ENCODE measurements at places on chromosomes 13 and 19. TPM values are rescaled to one million over a fixed set of nuclear protein-coding genes. Genes with fewer than 3 reads are reported as not detected.

DNA sequence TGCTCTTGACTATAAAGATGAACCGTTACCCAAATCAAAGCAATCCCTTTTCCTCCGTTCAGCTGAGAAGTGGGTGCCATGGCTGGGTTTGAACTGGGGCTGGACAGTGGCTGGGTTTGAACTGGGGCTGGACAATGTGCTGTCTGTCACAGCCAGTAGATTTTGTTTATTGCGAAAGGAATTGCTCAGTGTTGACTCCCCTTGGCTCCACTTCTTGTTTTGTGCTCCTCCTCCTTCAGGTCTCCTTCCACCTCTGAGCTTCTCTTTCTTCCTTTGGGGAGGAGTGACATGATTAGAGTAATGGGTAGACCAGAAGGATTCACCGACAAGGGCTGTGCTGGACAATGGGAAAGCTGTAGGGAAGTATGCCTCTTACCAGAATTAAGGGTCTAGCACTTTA lies 19.4 kb upstream of the MBNL2 start:
- no peak for DNase-seq

DNA sequence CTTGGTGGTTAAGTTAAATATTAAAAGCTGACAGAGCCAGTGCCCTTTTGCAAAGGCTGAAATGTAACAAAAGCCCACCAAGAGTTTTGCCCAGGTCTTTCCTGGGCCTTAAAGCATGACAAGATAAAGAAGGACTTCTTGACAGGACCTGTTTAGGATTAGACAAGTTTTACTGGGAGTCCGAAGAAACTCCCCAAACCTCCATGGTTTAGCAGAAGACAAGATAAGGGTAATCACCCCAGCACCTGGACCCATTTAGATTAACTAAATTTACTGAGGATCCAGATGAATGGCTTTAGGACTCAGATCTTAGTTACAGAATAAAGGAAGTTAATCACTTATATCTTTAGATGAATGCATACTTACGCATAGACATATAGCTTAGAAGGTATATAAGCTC lies 14.8 kb upstream of the UFM1 start:
- DNase-seq = no peak

Gene ELAVL3
- total RNA-seq = not detected

Gene CYP2B6
- total RNA-seq = not detected

Gene PLA2G4C
- total RNA-seq = 9.2 TPM
